NCI-H1417 treated with DMSO at 0.1 percent for 48 hours (cell line): ENCODE measurements at places on chromosomes 5 and 9.

DNA sequence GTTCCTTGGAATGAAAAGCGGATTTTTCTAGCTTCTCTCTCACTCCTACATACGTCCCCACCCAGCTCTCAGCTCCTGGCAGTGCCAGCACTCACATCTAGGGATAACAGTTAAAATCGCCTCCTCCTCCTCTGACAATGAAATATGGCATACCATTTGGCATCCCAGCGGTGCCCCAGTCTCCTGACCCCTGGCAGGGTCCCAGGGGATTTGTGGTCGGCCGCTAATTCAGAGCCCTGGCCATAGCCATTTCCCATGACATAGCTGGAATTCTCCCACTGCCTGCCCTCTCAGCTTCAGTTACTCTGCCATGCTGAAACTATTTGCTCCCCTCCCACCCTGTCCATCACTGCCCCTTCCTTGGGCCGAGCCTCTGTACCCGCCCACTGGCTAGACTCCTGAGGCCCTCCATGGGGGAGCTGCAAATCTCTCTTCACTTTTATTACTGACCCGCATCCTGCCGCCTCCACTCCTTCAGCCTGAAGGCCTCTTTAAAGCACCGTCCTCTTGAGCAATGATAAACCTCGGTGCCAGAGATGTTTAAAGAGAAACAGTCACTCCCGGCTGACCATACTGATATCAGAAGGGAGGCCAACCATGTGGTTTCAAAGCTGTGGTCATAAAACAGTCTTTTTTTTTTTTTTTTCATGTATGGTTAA lies 139.8 kb downstream of the SLIT3 start:
- DNase-seq, result no peak

DNA sequence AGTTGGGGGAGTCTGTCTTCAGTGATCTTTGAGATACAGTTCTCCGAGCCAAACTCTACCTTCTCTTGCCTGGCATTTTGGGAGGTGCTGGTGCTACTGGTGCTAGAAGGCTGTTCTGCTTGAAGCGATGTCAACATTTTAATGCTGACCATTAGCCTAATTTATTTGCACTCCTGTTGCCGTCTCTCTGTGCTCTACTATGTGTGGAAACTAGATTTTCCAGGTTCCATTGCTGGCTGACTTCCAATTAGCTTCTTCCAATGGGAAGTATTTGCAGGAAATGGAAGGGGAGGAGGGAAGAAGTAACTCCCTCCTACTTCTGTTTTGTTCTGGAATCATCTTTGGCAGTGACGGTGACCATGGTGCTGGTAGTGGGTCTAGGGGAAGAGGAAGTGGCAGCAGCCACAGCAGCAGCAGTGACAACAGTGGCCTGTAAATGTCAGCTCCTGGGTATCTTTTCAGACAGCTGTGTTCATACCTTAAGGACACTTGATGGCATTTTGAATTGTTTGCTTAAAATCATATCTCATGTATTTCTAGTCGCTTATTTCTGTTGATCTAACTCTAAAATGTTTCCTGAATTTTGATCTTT lies 7.9 kb downstream of the TXNDC8 start:
- DNase-seq, result no peak

GRCh38 chr5:157987259-157987658 lies 128.3 kb upstream of the CLINT1 start:
- DNase-seq, result no peak

GRCh38 chr9:4755026-4755609 lies 14.1 kb upstream of the AK3 start:
- DNase-seq, result no peak

GRCh38 chr5:60851626-60852025 lies 7.6 kb upstream of the ELOVL7 start:
- DNase-seq, result no peak

DNA sequence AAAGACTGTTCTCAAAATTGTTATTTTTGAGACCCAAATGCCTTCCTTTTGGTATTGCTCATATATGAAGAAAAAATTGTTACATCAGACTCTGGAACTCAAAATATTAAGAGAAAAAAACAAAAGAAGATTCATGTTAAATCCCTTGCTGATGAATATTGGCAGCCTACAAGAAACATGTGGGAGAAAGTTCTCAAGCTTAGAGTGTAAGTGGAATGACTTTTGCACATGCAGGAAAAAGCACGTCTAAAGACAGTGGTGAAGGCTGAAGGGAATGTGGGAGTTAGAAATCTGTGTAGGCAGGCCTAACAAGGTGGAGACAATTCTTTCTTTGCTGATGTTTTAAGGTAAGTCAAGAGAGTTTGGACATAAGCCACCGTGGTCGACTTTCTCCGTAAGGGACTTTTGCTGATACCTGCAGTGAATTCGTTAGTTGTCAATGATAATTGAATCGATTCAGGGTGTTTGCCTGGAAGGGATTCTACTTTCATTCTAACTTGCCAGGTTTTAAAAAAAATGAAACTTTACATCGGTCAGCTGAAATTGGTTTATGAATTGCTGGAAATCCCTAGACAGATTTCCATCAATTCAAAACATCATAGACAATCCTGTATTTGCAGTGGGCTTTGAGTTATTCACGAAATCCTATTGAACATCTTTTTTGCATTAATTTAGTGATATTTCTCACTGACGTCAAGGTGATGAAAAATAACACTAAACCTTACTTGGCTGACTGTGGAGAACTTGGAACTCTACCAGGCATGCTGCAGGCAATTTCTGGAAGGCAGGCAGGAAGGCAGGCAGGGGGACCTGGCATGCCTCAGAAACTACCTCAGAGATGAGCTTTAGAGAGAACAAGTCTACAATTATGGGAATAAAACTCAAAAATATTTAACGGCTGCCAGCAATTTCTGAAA lies 359.1 kb upstream of the ADAMTSL1 start:
- DNase-seq, result no peak

GRCh38 chr9:93807166-93808074 lies 147.7 kb downstream of the BARX1 start:
- peak; percentile 76 for DNase-seq

DNA sequence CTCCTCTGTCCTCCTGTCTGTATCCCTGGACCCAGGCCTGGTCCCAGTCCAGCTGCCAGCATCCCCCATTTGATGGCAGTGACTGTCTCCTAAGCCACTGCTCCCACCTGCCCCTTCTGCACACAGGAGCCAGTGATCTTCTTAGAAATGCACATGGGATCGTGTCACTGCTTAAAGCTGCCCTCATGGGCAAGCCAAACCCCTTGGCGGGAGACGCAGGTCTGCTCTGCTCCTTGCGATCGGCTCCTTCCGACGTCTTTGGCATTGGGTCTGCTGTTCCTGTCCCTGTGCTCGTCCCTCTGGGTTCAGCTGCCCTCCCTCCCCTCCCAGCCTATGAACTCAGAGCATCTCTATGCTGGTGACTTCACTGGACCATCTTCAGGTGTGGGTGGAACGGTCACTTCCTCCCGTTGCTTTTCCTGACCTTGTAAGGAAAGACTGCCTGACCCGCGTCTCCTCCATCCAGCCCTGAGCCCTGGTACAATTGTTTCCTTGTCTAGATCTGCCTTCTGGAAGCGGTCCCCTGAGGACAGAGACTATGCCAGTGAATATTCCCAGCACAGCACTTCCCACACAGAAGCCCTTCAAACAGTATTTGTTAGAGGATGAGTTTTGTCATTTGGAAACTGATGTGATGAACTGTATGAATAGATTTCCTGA lies 116.5 kb downstream of the ZNF354C start:
- DNase-seq, result no peak

GRCh38 chr9:12908895-12909294 lies 134.1 kb downstream of the LURAP1L start:
- no peak for DNase-seq

- DNase-seq, result no peak
Observed at GRCh38 chr5:135372654-135373381, 26.2 kb downstream of the MACROH2A1 start.

GRCh38 chr5:134445856-134446818 lies 34.5 kb upstream of the CDKN2AIPNL start:
- no peak for DNase-seq

- DNase-seq, result no peak
Observed at GRCh38 chr5:170945275-170945674, 83.5 kb downstream of the RANBP17 start.

DNA sequence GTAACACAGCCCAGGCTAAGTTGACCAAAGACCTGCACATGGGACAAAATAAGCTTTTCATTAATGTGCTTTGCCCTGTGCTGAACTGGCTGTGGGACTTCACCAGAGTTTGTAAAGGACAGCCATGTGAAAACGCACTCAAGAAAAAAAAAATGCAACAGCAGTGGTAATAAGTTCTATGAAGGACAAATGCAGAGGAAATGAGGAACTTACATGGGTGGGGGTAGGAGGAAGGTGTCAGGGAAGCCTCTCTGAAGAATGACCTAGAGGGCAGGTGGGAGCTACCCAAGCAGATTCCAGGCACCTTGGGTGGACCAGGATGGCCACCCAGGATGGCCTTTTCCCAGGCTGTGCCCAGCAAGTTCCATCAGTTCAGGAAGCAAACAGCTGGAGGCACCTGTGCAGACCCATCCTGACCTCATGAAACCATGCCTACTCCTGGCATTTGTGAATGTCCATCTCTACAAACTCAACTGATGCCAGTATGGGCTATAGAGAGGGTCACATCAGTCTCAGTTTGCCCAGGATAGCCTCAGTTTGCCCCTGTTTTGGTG lies 6.7 kb upstream of the PHF2 start:
- DNase-seq, result no peak

GRCh38 chr9:6938447-6938846 lies 180.7 kb downstream of the KDM4C start:
- DNase-seq, result no peak

- no peak for DNase-seq
Observed at GRCh38 chr5:116415182-116415581, 159.4 kb downstream of the SEMA6A start.

- no peak for DNase-seq
Observed at GRCh38 chr9:119451426-119451825, 82.2 kb upstream of the BRINP1 start.

- DNase-seq, result peak; percentile 24
Observed at GRCh38 chr5:83034528-83035207, 42.5 kb downstream of the TMEM167A start.

DNA sequence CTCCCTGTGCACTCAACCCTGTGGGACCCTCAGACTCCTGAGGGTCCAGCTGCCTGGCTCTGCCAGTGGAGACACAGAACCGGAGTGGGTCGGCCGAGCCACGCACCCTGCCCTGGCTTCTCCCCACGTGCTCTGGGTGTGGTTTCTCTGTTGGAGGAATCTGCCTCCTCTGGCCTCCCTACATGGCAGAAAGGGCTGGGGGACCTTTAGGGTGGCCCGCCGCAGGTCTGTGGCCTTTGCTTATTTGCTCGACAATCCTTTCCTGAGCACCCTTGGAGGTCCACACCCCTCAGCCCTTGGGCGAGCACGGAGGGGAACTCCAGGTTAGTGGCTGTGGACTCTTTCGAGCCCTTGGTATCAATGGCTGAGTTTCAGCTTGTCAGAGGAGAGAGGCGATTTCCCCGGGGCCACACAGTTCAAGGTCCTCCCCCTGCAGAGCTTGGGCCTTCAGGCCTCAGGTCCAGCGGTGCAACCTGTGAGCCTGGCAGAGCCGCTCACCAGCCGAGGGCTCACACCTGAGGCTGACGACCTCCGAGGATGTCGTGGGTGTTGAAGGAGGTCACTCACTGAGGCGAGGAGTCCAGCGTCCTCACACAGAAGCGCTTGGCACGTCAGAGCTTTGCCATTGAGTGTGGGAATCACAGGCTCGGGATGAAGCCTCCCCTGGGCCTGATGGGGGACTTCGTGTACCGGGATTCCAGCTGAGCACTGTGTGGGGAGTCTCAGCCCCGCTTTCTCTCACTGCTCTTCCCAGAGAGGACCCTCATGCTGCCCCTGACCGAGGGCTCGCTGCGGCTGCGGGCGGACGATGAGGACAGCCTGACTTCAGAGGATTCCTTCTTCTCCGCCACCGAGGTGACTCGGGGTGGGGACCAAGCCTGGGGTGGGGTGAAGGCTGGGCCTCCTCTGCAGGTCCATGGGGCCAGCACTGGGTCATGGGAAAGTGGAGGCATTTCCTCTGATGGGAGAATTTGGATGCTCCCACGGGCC lies 20.8 kb upstream of the DOLPP1 start:
- DNase-seq, result no peak

GRCh38 chr5:38782180-38782835 lies 63.5 kb upstream of the OSMR start:
- no peak for DNase-seq

DNA sequence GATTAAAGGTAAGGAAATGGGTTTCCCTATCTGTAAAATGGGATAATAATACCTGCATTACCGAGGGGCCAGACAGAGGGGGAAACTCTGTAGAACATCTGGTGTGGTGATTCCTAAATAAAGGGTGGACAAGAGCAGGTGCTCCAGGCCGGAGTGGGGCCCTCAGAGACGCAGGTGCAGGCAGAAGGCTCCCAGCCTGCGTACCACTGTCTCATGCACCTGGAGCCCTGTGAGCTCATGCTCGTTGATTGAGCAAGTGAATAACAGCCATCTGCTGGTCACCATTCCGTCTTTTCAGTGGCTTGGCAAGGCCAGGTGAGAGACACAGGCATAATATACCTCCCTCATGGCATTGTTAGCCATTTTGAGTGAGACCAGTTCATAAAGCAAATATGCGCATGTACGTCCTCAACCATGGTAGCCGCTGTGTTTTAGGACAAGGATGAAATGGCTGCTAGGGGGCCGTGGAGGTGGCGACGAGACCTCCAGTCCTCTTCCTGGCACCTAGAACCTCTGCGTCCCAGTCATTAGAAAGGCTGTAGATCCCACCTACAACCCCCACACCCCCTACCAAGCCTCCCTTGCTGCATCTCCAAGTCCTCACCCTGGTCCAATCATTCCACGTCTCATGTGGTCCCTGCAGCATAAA lies 198.0 kb upstream of the MVB12B start:
- DNase-seq, result no peak

- no peak for DNase-seq
Observed at GRCh38 chr9:96691326-96691725, 36.2 kb upstream of the PRXL2C start.

DNA sequence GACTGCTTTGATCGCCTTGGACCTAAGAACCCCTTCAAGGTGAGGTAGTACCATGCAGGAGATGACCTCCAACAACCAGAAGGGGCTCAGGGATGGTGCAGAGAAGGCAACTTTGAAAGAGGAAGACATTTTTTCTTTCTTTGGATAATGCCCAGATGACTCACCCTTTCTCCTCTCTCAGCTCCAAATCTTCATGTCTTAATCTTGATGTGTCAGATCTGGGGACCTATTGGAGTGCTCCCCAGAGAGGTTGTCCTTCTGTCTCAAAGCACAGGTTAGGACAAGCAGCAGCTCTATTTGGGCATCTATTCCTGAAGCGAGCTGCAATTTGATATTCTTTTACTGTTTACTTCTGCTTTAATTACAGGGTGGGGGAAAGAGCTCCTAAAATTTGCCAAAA lies 229.9 kb upstream of the MAP3K1 start:
- DNase-seq, result no peak

- DNase-seq, result no peak
Observed at GRCh38 chr5:58912116-58912515, 329.2 kb downstream of the RAB3C start.

GRCh38 chr9:70073193-70073592 lies 29.5 kb downstream of the MAMDC2 start:
- DNase-seq, result no peak

DNA sequence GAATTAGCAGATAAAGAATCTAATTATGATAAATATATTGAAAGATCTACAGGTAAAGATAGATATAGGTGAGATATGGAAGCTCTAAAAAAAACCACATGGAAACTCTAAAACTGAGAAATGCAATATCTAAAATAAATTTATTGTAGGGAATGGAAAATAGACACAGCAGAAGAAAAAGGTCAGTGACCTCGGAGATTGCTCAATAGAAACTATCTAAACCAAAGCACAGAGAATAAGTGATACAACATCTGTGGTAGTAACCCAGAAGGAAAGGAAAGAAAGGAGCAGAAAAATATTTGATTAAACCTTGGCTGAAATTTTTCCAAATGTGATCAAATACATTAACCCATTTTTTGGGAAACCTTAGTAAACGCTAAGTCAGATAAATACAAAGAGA lies 43.1 kb upstream of the GLIPR2 start:
- no peak for DNase-seq
